ENCODE measurements at places on chromosomes 1 and 21.

DNA sequence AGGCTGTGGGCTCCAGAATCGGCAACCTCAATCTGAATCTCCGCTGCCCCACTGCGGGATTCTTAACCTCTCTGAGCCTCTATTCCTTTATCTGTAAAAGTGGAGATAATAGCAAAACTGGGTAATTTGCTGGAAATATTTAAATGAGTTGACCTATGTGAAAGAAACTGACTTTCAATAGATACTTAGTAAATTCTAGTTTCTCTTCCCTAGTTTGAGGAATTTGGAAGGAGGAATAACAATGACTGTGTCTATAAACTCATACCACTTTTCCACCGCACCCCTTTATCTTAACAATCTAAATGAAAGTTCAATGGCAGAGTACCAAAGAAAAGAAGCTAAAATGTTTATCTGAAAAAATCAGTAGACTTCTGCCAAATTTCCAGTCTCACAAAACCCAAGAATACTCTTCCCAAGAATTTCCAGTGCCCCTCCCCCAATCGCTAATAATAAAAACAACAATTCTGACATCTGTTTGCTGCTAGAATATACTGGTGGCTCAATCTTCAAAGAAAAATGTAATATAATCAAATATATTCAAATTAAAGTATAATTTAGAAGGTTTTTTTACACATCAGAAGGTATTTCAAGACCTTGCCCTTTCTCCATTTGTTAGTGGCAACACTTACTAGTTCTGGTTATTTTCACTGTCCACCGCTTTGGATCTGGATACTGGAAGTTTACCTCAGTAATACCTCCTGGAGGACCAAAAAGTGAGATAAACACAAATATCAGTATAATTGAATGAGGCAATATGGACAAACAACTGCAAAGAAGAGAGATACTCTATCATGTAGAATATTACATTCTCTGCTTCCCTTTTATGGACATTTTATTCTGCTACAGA lies 171.2 kb downstream of the LTN1 start:
- DNase-seq: no peak

DNA sequence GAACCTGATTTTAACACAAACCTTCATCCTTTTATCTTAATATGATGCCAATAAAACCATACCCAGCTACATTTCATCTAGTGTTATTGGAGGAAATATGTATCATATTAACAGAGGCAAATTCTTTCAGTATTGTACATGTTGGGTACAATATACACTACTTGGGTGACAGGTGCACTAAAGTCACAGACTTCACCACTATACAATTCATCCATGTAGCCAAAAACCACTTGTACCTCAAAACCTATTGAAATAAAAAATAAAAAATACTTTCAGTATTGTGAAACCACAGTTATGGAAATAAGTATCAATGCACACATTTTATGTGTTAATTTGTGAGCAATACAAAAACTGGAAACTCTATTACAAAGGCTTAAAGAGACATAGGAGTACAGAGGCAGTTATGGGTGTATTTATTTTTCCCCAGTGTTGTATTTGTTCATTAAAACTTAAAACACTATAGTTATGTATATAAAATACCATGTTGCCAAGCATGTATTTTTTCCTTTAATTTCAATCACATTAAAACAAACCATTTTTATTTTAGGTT lies 25.1 kb upstream of the GPR88 start:
- DNase-seq: no peak

- no peak for DNase-seq
Observed at GRCh38 chr1:202162418-202163280, 2.2 kb upstream of the PTPN7 start.

GRCh38 chr1:240462766-240463395 lies 149.1 kb downstream of the GREM2 start:
- no peak for DNase-seq

DNA sequence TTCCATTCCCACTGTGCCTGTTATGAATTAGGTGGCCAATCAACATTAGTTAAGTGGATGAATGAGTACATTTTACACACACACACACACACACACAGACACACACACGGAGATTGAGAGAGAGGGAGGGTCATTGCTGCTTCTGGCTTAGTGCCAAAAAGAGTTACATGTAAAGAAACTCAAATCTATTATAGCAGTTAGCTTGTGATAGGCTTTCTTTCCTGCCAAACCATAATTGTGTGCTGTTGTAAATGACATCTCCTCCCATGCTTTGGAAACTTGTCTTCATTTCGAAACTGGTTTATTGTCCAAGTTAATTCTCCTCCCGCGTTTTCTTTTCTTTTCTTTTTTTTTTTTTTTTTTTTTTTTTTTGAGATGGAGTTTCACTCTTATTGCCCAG lies 1.4 kb upstream of the MT1HL1 start:
- no peak for DNase-seq

- DNase-seq: no peak
Observed at GRCh38 chr1:215007880-215008279, 74.7 kb upstream of the KCNK2 start.

DNA sequence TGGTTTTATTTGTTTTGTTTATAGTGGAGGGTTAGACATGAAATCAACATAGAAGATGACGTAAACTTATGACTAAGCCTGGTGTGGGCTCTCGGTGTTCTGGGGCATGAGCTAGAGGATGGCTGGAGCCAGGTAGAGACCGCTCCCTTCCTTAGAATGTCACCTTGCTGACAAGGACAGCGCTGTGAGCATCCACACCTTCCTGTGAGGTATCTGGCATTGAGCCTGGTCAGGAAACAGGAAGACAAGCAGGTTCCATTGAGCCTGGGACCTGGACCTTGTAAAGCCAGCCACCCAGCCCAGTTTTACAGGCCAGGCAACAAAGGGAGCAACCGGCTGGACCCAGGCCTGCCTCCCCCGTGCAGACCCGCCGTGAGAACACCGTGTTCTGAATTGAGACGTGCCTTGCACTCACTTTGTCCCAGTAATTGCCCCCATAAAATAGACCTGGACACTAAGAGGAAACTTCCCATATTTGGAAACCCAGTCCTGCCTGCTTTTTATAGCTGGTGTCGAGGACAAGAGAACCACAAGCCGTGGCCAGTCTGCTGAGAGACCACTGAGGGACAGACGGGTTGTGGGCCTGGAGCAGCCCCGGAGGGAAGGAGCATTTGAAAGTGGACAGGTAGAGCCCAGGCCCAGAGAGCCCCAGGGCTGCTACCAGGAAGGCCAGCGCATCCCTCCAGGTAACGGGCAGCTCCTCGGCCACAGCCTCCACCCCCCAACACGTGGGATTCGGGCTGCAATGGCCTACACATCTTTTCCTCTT lies 78.0 kb downstream of the PDE9A start:
- DNase-seq: no peak

- peak; percentile 85 for DNase-seq
Observed at GRCh38 chr1:75785983-75786853, at the start of gene RABGGTB. TSS of gene RABGGTB (plus strand) at chr1:75786256. CDS start at chr1:75786272, 16 bp downstream.

GRCh38 chr1:157734321-157734720 lies 33.8 kb upstream of the FCRL3 start:
- no peak for DNase-seq

DNA sequence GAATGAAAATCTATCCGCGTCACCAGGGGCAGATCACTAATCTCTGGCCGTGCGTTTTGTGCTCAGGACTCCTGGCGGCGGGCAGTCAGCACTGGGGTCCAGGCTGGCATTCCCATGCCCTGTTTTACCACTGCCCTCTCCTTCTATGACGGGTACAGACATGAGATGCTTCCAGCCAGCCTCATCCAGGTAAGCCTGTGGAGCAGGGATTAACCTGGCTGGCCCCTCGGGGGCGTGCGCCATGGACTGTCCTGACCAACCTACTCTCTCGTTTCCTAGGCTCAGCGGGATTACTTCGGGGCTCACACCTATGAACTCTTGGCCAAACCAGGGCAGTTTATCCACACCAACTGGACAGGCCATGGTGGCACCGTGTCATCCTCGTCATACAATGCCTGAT lies 10.9 kb upstream of the CENPS start:
- no peak for DNase-seq

GRCh38 chr21:40671716-40672115 lies 175.2 kb downstream of the DSCAM start:
- no peak for DNase-seq

DNA sequence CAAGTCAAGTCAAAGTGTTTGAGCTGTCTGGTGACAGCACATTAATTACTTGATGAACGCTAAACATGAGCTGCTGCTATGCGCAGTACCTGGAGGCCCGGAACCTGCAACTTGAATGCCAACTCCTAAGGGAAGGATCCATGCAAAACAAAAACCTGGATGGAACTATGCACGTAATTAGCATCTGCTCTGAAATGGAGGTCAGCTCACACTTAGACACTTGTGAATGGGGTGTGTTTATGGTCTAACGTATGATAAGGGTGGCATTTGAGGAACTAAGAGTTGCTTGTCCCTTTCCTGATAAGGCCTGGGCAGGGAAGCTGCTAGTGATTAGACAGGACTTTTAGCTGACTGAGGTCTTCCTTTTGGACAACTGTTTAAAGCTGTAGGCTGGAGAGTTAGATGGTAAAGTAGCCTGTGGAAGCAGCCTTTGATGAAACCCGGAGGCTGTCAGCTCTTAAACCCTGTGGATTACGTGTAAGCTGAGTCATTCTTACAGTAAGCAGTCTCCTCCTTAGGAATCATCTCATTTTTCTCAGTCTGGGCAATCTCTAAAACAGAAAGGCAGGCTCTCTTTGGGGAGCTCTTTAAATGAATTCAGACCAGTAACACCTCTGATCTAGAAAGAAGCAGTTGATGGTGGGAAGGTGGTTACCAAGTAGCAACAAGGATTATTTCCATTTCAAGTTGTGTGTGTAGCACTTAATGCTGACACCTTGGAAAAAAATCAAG lies 6.8 kb downstream of the TENT5C start:
- DNase-seq: no peak

GRCh38 chr1:178587096-178587495 lies 74.2 kb downstream of the TEX35 start:
- no peak for DNase-seq

DNA sequence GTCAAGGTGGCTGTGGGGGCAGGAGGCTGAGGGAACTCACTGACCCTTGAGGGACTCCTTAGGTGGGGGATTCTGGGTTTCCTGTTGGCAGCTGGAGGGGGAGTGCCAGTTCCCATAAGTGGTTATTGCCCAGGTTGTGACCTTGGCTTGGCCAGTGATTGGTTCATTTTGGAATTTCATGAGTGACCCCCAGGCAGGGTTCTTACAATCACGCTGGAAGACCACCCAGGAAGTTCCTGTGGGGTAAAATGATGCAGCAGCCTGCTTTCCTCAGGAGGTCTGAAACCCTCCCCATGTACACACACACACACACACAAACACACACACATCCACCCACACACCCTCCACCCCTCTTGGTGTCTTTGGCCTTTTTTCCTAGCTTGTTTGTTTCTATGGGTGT lies 16.9 kb downstream of the VANGL1 start:
- DNase-seq: no peak

GRCh38 chr1:76832521-76832920 lies 34.8 kb upstream of the ST6GALNAC5 start:
- no peak for DNase-seq

DNA sequence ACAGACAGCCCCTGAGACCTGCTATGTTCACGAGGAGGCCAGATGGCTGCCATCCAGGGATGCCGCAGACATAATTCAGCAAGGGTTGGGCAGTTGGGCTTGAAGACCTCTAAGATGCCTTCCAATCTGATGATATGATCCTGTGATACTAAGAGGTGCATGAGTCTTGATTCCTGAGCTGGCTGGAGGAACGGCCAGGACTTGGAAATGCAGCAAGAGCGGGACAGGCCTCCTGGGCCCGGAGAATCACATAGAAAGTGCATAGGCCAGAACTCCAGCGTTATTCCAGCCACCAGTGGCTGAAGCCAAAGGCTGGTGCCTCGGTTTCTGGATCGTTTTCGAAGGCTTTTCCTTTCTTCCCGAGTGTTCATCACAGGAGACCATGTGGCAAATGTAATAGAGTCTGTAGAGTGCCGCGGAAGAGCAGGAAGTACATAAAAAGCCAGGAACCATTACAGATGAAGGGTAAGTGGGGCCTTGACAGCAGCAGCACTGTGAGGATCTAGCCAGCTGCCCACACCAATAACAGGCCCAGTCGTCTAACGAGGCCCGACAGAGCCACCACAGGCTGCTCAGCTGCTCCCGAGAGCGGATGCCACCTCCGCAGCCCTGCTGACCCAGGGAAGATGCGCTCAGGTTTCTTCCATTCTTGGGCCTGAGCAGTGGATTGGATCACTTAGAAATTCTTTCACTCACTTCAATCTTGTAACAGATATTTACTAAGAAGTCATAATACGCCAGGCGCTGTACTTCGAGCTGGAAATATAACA lies 14.0 kb upstream of the LHX4 start:
- DNase-seq: no peak

GRCh38 chr1:219699870-219700269 lies 87.0 kb upstream of the ZC3H11B start:
- no peak for DNase-seq

DNA sequence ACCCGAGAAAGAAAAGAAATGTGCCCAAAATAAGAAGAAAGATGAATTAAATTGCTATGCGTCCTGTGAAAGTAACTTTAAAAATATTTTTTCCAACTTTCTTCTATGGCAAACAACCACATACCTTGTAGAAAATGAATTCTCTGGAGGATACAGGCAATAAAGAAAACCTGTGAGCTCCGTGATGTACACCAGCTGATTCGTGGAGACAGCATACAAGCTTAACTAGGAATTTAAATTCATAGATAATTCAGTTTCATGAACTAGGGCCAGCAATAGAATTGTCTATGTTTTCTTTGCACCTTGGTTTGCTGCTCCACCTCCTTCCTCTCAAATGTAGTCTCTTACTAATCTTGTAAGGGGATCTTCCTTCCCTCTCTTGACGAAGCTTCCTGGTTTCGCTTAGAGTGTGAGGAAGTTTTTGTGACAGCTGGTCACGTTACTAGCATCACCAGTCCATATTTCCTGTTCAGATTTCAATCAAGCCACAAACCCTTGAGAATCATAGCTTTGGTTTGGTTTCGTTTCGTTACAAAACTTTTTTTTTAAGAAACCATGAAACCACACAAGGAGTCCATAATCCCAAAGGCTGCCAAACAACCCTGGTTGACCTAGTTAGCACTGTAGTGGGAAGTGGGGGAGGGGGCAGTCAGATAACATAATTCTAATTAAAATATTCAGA lies 35.8 kb downstream of the GREM2 start:
- no peak for DNase-seq

DNA sequence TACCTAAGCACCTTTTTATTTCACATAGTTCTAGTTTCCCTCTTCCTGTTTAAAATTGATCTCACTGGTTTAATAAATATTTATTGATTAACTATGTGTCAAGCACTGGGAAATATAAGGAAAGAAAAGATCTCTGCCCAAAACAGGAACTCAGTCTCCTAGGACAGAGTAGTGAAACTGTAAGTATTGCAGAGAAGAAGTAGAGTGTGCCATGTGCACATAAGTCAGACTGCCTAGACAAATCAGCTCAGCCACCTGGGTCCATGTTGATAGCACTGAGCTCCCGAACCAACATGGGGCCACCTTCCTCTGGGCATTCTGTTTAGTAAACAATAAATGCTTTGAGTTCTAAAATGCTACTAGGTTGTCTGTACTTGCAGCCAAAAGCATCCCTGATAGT lies 9.8 kb upstream of the SSX2IP start:
- DNase-seq: no peak

DNA sequence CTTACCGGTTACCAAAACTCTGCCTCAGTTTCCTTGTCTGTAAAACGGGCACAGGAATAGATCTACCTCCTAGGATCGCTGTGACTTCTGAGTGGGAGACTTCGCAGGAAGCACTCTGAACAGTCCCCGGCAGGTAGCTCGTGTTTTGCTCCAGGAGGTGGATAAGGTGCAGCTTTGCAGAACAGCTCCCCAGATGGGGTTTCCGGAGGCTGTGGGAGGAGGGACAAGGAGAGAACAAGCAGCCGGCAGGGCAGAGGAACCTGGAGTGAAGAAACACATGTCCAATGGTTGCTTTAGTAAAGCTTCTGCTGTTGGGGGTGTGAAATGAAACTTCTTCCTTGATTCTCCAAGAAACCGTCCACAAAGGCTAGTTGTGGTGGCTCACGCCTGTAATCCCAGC lies 95.5 kb upstream of the TARDBP start:
- DNase-seq: no peak
